ENCODE measurements at places on chromosomes 5 and 9.
A peak's percentile ranks its signal among the peaks of the same experiment; 100 is the strongest.

DNA sequence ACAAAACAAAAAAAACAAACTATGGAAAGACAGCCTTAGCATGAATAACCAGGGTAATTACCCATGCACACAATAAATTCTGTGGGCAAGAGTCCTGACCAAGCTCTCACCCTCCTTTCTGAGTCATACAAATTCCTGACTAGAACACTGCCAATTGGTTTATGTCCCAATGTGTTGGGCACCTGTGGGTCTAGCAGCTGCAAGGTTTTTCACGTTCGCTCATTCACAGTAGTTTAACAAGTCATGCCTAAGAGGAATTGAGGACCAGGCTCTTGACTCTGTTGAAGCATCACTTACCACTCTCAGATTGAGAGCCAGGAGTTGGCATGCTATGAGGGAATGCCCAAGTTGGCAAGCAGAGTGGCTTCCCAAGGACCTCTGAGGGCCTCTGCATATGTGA lies 205.5 kb upstream of the SLC24A2 start:
- no peak for DNase-seq

- no peak for DNase-seq
These were observed 84.3 kb downstream of the ZNF462 start for GRCh38 chr9:106947106-106947900.

DNA sequence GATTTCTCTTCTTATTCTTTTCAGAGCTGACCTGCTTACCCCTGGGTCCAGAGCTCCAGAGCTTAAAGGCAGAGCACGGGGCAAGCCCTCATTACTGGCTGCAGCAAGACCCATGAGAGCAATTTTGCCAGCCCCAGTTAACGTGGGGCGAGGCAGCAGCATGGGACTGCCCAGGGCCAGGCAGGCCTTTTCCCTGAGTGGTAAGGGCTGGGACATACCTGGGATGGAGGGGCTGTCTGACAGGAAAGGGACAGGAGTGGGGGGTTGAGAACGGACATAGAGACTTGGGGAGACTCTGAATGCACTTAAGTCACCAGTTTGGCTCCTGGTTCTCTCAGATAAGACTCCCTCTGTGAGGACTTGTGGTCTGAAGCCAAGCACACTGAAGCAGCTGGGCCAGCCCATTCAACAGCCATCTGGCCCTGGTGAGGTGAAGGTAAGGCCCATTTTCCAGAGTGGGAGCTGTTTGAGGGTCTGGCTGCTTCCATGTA lies 26.2 kb downstream of the HMGXB3 start:
- no peak for DNase-seq

GRCh38 chr9:72363908-72364678 lies 915 bp downstream of the ZFAND5 start:
- DNase-seq, result peak; percentile 40

DNA sequence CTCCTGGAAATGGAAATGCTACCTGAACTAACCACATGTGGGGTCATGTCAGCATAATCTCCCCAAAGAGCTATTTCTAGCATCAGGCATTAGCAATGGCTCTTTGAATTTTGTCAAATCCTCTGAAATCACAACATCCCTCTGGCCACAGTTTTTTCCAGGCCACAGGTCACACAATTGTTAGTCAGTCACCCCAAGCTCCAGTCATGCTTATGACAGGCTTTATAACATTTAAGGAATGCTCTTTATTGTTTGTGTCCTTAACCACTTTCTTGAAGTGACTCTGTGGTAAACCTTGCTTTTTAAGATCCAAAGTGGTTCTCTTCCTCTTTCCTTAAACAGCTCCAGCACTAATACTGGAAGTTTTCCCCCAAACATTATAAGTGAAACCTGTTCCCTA lies 169.2 kb upstream of the HMHB1 start:
- DNase-seq, result no peak

DNA sequence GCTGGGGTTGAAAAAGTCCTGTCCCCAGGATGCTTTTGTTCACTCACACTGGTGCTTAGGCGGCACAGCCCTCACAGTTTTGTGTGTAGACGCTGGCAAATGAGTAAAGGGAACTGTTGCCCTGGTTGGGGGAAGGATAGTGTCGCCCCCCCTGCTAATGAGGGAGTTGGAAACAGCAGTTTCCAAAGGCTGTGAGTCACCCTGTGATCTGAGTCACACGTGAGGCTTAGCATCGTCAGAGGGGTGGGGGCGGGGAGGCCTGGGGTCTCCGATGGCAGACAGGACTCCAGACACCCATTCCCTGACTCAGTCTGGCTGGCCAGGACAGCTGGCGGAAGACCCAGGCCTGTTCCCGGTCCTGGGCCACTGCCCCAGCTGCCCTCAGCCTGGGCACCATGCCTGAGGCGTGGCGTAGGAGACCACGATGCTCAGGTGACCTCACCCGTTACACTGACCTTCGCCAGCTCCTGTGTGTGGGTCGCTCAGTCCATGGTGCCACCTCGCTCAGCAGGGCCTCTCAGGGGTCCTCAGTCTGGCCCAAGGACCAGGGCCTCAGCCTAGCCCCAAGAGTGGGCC lies 2.9 kb downstream of the DNAJB5 start:
- no peak for DNase-seq

- DNase-seq, result no peak
These were observed 96.5 kb upstream of the ZNF608 start for GRCh38 chr5:124842725-124843595.

- peak; percentile 63 for DNase-seq
These were observed 2.1 kb upstream of the ANXA2R start for GRCh38 chr5:43042176-43042625.

DNA sequence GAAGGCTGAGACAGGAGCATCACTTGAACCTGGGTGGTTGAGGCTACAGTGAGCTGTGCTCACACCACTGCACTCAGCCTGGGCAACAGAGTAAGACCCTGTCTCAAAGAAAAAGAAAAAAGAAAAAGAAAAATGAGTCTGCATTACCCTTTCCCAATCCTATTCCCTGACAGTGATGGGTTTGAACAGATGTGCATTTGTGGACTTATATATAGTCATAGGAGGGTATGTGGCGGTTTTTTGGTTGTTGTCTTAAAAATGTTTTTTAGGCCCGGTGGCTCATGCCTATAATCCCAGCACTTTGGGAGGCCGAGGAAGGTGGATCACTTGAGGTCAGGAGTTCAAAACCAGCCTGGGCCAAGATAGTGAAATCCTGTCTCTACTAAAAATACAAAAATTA lies 13.4 kb downstream of the HDHD3 start:
- DNase-seq, result no peak

DNA sequence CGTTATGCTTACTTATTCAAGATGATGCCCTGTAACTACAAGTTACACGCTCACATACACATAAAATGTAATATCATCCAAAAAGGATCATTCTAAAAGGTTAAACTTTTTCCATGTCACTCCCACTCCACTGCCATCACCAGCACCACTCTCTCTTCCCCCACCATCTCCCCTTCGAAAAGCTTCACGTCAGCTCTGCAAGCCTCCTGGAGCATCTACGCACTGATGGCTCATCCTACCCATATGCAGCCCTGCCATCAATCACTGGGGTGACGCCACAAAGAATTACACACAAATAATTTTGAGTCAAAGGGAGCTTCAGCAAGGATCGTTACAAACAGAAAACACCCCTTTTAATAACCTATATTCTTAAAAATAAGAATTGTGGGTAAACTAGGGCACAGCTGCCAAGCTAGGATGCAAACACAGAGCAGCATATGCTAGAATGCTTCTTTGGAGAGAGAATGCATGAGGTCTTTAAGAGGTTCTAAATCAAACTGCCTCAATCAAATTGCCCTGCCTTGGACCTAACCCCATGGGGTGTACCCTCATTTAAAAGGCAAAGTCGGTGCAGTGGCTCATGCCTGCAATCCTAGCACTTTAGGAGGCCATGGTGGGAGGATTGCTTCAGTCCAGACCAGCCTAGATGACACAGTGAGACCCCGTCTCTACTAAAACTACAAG lies 56.1 kb downstream of the SHB start:
- DNase-seq, result no peak

DNA sequence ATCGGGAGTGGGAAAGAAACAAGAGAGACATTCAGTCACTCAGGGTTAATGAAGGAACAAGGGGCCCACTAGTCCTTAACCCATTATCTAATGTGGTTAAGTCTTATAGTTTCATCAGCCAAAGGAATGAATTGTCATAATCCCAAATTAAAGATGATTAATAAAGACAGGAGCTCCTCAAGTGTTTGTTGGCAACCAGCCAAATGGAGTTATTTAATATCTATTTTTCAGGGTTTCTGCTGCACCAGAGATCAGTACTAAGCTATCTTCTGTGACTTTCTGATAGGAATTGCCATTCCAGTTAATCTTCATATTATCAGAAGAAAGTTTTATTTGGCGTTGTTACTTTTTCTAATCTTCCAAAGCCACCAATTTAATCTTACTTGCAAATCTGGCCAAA lies 34.0 kb upstream of the FCHO2 start:
- no peak for DNase-seq

- no peak for DNase-seq
These were observed 58.1 kb downstream of the NNT start for GRCh38 chr5:43661102-43661501.

GRCh38 chr5:168818558-168818957 lies 239.4 kb upstream of the PANK3 start:
- no peak for DNase-seq

- DNase-seq, result no peak
These were observed 19.6 kb upstream of the UBTD2 start for GRCh38 chr5:172303162-172303561.

DNA sequence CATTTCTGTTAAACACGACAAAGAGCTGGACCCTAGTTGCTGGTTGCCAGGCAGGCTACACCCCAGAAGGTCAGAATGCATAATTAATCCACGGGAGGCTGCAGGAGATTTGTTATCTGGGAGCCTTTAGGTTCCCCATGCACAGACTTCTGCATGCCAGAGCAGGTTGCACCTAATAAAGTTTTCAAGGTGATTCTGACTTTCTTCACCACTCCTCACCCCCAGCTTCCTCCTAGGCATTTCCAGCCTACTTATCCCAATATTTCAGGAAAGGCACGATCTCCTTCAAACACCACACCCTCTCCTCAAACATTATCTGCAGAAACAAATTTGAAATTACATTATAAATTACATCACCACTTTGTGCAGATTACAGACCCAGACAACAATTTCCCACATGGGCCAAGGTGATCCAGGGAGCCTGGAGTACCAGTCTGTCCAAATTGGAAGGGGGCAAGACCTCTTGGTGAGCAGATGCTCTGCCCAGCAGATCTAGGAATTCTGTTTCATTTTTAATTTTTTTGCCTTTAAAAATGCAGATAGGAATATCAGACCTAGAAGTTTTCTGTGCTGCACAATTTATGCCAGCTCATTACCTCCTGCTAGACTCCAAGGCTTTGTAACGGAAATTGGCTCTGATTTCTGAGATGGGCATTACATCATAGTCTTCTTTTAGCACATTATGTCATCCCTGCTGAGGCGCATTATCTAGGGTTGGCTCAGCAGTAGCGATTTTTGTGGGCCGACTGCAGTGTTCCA lies 363.4 kb upstream of the SLC30A5 start:
- no peak for DNase-seq

DNA sequence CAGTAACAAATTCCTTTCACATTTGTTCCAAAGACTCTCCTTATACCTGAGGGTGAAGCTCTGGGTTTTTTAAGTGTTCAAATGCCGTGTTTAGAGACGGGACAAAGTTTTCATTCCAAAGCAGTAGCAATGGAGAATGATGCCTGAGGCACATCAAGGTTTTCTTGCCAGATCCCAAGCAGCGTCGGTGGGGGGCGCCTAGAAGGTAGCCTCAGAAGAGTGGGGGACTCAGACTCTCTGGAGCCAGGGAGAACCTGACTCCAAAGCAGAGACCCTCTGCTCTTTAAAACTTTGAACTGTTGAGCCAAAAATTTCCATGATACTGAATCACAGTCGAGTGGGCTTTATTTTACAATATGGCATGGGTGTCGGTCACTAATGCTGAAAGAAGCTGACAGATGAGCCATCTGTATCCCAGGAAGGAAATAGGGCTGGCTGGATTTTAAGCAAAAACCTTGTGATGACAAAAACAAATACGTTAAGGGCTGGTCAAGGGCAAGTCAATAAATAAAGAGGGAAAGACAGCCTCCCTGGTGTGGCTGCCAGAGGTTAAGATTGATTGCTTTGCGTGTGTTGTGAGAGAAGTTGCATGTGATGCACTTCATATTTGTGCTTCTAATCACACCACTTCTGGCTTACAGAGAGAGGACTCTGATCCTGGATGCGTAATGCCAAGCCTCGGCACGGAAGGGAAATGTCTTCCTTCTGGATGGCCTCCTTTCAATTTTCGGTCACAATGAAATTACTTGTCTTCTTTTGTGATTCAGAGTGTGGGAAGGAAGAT lies 161.1 kb upstream of the EFNA5 start:
- DNase-seq, result no peak

DNA sequence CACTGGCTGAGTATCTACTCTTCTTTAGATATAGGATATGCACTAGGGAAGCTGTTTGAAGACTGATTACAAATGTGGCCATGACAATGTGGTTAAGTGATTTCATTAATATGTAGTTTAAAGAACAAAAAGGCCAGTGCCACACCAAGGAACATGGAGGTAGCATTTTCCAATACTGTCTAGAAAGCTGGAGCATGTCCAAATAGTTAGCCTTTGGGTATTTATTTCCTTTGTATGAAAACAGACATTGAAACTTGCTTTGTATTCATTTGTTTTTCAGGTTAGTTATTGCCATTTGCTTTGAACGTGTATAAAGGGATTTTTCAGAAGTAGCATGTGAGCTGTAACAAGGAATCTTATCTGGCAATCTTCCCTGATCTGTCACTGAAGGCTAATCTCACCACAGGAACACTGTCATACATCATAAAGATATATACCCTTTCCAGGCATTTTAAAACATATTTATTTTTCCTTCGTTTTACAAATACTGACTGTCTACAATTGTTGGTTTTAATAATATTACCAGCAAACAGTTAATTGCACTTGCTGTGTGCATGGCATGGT lies 93.4 kb downstream of the PLPPR1 start:
- no peak for DNase-seq

- DNase-seq, result no peak
These were observed 946 bp downstream of the ADCY2 start for GRCh38 chr5:7396713-7397454.

- DNase-seq, result no peak
These were observed 162.7 kb downstream of the C9orf50 start for GRCh38 chr9:129458155-129458661.

- DNase-seq, result no peak
These were observed 268.2 kb downstream of the MLLT3 start for GRCh38 chr9:20353931-20354652.

DNA sequence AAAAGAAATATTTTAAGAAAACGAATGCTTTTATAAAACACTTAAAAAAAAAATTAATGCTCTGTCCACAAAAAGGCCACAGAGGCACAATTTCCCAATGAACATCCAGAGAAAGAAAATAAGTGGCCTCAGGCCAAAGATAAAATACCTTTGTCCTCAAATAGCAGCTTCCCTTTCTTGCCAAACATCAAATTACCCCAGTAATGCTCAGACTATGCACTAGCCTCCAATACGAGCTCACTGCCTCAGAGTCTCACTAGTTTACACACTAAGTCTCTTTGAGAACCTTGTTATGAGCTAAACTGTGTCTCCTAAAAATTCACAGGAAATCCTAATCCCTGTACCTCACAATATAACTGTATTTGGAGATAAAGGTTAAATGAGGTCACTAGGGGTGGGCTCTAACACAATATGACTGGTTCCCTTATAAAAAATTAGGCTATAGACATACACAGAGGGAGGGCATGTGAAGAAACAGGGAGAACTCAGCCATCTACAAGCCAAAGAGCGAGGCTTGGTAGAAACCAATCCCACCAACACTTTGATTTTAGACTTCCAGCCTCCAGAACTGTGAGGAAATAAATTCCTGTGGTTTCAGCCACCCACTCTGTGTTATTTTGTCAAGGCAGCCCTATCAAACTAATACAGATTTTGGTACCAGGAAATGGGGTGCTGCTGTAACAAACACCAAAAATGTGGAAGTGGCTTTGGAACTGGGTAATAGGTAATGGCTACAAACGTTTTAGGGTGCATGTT lies 4.4 kb downstream of the MPDZ start:
- DNase-seq, result no peak
